ENCODE measurements at places on chromosomes 11 and 22. TPM values are rescaled to one million over a fixed set of nuclear protein-coding genes. Genes with fewer than 3 reads are reported as not detected.

Gene RELA
- 59.1 TPM for polyA plus RNA-seq

Gene NCAM1
- polyA plus RNA-seq, result 69.6 TPM

DNA sequence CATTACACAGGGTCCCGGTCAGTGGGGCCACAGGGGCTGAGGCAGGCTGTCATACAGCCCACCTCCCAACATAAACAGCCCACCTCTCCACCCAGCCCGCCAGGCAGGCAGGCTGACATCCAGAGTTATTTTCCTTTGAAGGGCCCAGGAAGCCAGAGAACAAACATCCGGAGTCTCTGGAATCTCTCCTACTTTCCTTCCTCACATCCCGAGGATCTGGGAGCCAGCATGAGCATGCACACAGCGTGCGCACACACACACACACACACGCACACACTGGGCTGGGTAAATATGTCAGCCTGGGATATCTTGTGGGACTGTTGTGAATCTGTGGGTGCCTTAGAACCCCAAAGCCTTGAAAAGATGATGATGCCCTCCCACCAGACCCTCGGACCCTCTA, 55.4 kb downstream of the PDE2A start:
- no peak for DNase-seq

- no peak for DNase-seq
Observed at GRCh38 chr22:45308391-45308956, 1.3 kb upstream of the FAM118A start.

DNA sequence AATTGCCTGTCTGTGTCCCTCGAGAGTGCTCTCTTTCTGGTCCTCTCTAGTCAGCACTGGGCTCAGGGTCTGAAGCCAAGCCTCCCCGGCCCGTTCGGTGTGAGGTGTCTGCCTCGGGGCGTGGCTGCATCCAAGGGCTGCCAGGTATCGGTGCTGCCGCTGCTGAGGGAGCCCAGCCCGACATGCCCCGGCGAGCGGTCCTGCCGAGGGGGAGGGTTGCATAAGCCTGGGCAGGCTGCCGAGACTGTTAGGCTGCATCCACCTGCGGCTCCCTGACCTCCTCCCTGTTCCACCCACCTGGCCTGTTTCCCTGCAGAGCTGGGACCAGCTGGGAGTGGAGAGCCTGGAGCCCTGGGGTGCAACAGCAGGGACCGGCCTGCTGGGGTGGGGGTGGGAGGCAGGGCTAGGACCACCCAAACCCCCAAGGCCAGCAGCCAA, 6.3 kb downstream of the OVOL1 start:
- DNase-seq, result no peak
